ENCODE measurements at places on chromosomes 12 and 14.

DNA sequence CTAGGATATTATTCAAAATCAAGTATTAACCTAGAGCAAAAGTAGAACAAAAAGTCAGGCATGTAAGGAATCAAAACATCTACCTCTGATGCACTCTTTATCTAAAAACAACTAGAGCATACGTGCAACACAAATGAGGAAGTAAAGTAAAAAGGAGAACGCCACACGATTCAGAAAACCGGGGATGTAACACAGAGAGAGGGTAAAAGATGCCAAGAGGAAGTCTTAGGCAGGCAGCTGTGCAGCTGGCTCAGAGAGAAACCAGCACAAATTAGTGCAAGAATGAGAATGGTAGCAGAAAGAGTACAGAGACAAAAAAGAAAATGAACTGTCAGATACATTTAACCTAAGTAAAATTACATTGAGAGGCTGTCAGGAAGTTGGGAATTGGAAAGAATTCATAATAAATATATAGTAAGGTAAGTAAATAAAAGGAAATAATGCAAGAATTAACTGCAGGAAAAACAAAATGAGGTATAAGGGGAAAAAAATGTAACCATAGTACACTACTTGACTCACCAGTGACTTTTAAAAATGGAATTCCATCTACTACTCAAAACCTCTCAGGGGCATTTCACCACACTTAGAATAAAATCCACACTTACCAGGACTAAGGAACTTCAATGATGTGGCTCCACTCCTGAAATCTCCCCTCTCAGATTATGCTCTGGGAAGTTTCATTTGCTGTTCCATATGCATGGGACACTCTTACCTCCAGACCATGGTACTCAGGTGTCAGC, 17.1 kb downstream of the BCAT1 start:
- DNase-seq, result no peak

- DNase-seq, result no peak
Measured at GRCh38 chr12:52659395-52659794, 7.4 kb upstream of the KRT2 start.

GRCh38 chr14:32932302-32932913, 6.3 kb upstream of the NPAS3 start:
- no peak for DNase-seq

DNA sequence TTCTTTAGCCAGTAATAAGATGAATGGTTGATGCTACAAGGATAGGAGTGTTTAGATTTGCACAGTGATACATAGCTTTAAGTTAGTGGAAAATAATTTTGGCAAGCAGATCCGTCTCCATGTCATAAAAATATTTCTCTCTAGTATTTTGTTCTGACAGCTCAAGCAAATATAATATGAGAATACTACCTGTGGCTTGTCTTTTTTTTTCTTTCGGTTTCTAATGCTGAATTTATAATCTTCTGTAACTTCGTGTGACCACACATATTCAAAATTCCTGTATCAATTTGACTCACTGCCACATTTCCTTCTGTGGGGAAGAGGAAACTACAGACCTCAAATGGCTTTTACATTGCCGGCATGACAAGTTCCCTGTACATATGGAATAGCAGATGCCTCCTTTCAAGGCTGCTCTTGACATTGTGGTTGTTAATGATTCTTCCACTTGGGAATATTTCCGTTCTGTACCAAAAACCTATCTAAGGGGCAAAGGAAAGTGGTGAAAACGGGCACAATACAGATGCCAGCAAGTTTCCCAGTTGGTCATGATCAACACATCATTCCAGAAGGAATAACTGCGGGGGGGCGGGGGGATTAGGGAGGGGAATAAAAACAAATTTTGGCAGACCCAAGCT, 103.6 kb upstream of the CCDC91 start:
- no peak for DNase-seq

GRCh38 chr12:1529862-1530591, 64.4 kb downstream of the FBXL14 start:
- no peak for DNase-seq

DNA sequence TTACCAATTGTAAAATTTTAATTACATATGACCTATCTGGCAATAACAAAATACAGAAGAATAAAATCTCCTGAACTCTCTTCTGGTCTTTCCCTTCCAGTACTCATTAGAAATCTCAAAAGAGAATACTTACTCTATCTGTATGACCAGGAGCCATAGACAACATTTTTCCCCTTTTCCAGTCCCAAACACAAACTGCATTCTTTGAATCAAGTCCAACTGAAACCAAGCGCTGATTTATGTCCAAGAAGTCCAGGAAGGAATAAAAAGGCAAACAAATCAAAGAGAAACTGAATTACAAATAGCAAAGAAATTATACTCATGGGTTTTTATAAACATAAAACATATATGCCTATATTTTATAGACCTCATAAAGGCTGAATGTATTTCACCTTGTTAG, 46.7 kb downstream of the EML5 start:
- DNase-seq, result no peak

- no peak for DNase-seq
Measured at GRCh38 chr14:22174412-22175277, 414.4 kb downstream of the DAD1 start.

GRCh38 chr14:63991833-63992232, 139.0 kb downstream of the SYNE2 start:
- DNase-seq, result no peak

- no peak for DNase-seq
Measured at GRCh38 chr12:47417121-47417520, 288.7 kb downstream of the RPAP3 start.

- no peak for DNase-seq
Measured at GRCh38 chr12:94699801-94700200, 49.4 kb upstream of the TMCC3 start.

DNA sequence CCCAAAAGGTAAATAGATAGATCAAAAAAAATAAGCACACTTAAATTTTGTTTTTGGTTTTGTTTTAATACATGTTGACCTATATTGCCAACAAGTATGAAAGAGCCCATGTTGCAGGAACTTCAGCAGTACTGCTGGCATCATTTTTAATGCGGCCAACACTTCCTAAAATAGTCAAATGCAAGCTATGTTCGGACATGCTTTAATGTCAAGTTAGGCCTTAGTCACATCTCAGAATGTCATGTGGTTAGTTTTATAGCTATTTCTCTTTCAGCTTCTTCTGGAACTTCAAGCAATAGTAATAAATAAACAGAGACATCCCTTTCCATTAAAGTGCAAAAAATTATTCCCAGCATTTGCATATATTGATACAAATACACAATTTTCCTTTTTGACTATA, 153.4 kb downstream of the PIK3C2G start:
- DNase-seq, result no peak

DNA sequence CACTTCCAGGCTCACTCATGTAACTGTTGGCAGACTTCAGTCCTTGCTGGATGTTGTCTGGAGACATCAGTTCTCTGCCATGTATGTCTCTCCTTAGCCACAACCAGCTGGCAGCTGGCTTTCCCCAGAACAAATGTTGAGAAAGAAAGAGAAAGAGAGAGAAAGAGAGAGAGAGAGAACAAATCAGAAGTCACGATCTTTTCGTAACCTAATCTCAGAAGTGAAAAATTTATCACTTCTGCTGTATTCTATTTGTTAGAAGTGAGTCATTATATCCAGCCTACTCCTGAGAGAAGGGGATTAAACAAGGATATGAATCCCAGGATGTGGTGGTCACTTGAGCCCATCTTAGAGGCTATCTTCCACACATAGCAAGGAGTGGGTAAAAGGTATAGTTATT, 101.2 kb downstream of the BTG1 start:
- no peak for DNase-seq

- no peak for DNase-seq
Measured at GRCh38 chr14:55467307-55467706, 26.9 kb upstream of the TBPL2 start.

GRCh38 chr12:47478426-47478825, 227.4 kb downstream of the RPAP3 start:
- DNase-seq, result no peak

GRCh38 chr14:73176685-73177084, 40.4 kb downstream of the PSEN1 start:
- DNase-seq, result no peak

DNA sequence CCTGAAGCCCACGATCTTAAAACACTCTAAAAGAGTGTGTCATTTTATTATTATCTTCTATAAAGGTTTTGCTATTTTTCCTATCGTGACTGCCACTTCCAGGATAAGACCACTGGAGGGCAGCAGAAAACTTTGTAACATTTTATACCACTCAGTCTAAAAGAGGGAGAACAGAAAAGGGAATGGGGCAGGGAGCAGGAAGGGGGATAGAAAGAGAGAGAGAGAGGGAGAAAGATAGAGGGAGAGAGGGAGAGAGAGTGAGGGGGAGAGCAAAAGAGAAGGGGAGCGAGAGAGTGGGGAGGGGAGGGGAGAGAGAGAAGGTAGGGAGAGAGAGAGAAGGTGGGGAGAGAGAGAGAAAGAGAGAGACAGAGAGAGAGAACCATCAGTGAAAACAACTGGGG, 2.0 kb upstream of the ART4 start:
- peak; percentile 11 for DNase-seq

DNA sequence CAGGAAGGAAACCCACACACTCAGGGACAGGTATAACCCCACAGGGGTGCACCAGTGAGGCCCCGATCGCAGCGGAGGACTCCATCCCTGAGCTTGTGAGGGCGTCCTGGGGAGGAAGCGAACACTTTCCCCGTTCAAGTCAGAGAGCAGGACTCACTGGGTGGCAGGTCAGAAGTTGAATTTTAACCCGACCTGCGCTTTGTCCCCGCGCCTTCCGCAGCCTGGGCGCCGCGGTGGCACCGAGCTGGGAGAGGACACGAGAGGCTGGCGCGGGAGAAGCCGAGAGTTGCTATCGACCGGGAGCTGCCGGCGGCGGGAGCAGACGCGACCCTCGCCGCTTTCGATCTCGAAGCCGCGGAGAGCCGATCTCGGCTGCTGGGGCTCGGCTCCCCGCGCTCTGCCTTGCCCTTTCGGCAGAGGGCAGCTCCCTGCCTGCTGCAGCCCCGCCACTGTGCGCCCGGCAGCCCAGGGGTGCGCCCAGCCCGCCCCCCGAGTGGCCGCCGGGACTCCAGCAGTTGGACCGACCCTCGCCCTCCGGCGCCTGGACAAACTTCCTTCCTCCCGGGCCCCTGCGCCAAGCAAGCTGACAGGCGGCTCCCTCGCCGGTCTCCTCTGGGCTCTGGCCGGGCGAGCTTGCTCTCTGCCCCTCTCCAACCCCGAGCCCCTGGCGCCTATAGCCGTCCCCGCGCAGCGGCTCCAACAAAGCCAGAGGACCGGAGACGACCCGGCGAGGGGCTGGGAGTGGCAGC, 918 bp downstream of the LIN7A start:
- peak; percentile 18 for DNase-seq

DNA sequence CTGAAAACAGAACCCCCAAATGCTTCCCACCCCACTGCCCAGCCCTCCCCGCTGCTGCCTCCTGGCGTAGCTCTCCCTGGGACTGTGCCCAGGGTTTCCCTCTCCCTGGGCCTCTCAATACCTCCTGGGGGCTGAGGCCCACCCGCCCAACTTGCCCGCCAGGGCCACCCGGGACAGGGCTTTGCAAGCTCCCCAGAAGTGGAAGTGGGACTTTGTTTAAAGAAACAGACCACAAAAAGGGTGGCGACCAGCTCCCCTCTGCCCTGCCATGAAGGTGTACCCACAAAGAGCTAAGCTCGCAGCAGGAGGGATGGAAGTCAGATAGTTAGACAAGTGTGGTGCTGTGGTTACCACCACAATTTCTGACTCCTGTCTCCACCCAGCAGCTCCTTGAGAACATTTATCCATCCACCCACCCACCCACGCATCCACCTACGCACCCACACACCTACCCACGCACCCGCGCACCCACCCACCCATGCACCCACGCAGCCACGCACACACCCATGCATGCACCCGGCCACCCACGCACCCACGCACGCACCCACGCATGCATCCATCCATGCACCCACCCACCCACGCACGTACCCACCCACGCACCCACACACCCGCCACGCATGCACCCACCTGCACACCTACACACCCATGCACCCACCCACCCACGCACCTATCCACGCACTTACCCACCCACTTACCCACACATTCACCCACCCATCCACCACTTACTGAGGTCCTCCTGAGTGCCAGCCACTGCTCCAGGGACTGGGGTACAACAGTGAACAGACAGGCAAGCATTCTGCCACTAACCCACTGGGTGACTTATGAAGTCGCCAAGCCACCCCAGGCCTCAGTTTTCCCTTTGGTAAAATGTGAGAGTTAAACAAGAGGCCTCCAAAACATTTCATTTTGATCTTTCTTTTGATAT, 127.3 kb downstream of the SCARB1 start:
- DNase-seq, result no peak

- no peak for DNase-seq
Measured at GRCh38 chr12:95169368-95169767, 47.9 kb downstream of the FGD6 start.

DNA sequence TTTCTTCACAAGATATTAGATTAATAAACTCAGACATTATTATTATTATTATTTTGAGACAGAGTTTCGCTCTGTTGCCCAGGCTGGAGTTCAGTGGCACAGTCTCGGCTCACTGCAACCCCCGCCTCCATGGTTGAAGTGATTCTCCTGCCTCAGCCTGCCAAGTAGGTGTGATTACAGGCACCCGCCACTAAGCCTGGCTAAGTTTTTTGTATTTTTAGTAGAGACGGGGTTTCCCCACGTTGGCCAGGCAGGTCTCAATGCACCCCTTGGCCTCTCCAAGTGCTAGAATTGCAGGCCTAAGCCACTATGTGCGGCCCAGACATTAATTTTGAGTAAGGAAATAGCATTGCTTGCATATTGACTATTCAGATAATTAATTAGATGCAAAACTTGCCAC, 554.9 kb upstream of the LRFN5 start:
- DNase-seq, result no peak

- DNase-seq, result no peak
Measured at GRCh38 chr12:106144847-106145246, 6.1 kb upstream of the NUAK1 start.

GRCh38 chr14:64581363-64581762, 31.6 kb downstream of the PPP1R36 start:
- no peak for DNase-seq

- no peak for DNase-seq
Measured at GRCh38 chr14:75469606-75470237, 41.9 kb downstream of the JDP2 start.

- DNase-seq, result no peak
Measured at GRCh38 chr12:106074361-106074705, 64.4 kb downstream of the NUAK1 start.
